Amniotic stem cell (primary cell): ENCODE measurements at places on chromosomes 1 and 21.

GRCh38 chr1:160058087-160058486 lies 11.9 kb downstream of the KCNJ10 start:
- DNase-seq = no peak

DNA sequence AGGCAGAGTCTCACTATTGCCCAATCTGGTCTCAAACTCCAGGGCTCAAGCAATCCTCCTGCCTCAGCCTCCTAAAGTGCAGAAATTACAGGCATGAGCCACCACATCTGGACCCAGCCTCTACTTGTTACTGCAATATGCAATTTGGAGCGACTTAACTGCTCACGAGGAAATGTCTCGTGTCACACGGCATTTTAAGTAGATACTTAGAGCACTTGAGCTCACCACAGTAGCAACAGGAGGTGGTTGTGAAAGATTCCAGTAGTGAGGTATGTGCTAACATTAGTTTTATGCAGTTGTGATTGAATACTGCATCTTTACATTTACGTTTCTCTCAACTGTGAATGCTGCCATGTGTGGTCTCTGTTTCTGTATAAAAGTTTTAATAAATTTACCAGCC lies 5.8 kb upstream of the NDUFV3 start:
- DNase-seq = no peak

- no peak for DNase-seq
Measured at GRCh38 chr1:201332616-201333335, 44.7 kb downstream of the TNNT2 start.

GRCh38 chr1:39103328-39104157 lies 77.4 kb downstream of the NDUFS5 start:
- no peak for DNase-seq

GRCh38 chr1:178682429-178682828 lies 42.6 kb upstream of the RALGPS2 start:
- no peak for DNase-seq

DNA sequence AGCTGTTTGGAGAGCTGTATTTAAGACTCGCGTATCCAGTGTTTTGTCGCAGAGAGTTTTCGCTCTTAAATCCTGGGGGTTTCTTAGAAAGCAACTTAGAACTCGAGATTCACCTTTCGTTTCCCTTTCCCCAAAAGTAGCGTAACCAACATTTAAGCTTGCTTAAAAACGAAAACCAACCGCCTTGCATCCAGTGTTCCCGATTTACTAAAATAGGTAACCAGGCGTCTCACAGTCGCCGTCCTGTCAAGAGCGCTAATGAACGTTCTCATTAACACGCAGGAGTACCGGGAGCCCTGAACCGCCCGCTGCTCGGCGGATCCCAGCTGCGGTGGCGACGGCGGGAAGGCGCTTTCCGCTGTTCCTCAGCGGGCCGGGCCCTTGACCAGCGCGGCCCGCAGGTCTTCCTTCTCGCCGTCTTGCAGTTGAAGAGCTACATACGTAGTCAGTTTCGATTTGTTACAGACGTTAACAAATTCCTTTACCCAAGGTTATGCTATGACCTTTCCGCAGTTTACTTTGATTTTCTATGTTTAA lies 1.9 kb downstream of the OLIG1 start:
- no peak for DNase-seq

DNA sequence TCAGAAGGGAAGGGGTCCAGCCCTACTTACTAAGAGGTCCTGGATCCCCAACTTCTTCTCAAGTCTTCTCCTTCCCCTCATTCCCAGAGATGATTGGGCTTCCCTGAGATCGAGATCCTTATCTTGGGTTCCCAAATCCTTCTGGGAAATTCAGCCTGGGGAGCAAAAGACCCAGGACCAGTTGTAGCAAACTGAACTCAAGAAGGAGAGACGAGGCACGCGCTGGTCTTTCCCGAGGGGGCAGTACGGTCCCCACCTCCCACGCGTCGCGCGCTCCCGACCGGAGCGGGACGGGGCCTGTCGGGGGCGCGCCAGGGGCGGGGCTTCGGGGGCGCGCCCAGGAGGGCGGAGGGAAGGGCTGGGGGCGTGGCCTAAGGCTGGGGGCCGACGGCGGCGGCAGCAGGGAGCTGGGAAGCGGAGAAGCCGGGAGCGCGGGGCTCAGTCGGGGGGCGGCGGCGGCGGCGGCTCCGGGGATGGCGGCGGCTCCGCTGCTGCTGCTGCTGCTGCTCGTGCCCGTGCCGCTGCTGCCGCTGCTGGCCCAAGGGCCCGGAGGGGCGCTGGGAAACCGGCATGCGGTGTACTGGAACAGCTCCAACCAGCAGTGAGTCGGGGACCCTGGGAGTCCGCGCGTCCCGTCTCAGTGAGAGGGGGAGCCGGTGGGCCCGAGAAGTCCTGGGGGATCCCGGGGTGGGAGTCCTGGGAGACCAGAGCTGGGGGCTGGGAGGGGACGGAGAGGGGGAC lies at the start of gene EFNA3:
Gene EFNA3 (plus strand): TSS at position 369 of the 741 bp plus-strand sequence. CDS start 105 bp downstream, at position 474.
- DNase-seq = no peak

DNA sequence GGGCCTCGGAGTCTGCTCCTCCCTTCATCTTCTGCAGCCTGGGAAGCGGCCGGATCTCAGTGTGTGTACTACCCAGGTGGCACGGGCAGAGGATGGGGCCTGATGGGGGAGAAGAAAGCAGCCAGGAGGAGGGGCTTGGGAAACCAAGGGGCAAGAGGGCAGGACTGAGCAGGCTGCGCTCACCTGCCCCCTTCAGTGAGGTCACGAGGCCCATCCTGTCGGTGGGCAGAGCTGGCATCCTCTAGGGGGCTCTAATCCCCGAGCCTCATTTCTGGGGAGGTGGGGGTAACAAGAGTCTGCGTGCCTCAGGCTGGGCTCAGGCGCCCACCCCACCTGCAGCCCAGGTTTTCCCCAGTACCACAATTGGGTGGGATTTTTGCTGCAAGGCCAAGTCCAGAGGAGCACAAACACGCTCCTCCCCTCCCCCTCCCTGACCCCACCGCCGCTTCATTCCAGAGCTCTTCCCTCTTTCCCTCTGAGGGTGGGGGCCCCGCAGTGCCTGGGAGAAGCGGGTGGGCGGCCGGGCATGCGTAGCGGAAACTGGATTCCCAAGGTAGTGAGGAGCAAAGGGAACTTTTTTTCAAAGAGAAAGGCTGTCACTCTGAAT lies 1.8 kb upstream of the WNT3A start:
- DNase-seq = no peak

- no peak for DNase-seq
Measured at GRCh38 chr1:190908691-190909090, 431.0 kb upstream of the BRINP3 start.

DNA sequence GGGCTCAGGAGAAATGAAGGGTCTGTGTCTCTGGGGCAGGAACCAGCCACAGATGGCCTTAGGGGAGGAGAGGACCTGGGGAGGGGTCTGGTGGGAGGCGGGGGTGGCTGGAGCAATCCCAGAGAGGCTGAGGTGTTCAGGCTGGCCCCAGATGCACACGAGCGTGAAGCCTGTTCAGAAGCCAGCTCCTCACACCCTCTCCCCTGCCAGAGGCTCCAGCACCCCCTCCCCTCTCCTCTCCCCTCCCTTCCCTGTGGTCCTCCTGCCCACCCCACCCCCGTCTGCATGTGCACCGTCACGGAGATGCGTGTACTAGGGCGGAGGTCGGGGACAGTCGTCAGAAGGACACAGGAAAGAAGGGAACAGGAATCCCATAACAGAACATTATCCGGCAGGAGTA lies 115.0 kb upstream of the COL6A1 start:
- DNase-seq = no peak

- DNase-seq = no peak
Measured at GRCh38 chr1:160025314-160025713, 6.5 kb downstream of the PIGM start.

- DNase-seq = peak; percentile 8
Measured at GRCh38 chr21:44304877-44305293, 5.0 kb downstream of the PFKL start.

DNA sequence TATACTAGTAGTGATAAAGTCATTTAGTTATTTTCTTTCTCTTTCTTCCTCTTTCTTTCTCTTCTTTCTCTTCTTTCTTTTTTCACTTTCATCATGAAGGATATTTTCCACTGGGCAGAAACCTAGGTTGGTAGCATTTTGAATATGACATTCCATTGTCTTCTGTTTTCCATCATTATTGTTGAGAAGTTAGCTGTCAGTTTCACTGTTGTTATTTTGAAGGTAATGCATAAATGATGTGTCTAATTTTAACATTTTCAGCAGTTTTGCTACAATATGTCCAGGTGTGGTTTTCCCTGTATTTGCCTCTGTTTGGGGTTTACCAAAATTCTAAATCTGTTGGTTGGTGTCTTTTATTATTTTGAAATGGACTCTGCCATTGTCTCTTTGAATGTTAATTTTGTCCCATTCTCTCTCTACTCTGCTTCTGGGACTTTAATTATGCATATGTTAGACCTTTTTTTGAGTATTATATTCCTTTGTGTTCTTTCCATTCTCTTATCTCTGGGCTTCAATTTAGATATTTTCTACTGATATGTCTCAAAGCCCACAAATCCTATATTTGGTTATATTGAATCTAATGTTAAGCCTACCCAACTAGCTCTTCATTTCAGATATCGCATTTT lies 96.7 kb downstream of the HFM1 start:
- DNase-seq = no peak

DNA sequence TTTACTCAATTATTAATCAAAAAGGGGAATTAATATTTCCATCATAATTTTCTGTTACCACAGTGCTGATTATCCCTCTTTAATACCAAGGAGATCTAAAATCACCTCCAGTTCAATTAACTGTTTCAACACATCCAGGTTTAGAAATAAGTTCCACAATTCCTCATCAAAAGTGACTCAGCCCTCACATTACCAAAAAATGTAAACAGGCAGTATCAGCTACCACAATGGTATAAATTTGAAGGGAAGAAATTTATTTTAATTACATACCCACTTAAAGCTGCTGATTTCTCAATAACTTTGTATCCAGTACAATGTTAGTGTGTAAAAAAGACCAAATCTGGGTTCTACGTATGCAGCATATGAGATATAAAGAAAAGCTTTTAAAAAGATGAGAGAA lies 51.9 kb downstream of the EIF4G3 start:
- no peak for DNase-seq

DNA sequence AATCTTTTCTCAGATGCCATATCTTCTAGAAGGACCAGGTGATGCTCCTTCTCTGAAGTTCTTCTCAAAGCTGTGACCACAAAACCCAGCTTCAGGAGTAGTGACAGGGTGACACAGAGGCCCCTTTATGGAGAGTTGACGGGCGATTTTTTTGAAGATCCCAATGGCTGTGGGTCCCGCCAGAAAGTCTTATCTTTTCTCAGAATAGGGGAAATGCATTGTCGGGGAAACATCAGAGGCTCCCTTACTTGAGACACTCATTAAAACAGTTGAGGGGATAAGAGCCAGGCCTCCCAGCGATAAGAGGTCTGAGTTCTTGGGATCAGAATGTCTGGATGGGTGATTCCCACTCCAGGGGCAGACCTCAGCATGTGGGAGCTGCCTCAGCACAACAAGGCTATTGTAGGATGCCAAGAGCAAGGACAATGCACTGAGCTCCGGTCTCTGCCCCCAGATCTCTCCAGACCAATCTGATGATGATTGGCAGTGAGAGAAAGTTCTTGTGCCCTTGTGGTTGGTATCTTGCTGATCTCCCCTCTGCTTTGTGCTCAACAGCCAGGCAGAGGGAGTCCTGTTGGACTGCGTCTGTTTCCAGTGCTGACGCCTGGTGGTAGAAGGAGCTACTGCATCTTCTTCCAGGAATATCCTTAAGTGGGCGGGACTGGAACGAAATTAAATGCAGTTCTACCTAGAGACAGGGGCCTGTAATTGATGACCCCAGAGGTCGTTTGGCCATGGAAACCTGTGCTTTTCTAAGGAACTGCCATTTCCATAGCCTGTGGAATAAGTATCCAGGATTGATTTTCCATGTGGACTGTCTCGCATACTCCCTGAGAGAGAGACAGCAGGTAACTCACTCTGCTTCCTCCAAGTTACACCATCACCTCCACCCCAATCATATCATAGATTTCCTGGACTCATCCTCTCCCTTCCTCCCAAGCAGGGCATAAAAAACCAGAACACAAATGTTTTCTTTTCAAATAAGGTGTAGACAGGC lies 6.8 kb upstream of the ACKR1 start:
- DNase-seq = peak; percentile 63

DNA sequence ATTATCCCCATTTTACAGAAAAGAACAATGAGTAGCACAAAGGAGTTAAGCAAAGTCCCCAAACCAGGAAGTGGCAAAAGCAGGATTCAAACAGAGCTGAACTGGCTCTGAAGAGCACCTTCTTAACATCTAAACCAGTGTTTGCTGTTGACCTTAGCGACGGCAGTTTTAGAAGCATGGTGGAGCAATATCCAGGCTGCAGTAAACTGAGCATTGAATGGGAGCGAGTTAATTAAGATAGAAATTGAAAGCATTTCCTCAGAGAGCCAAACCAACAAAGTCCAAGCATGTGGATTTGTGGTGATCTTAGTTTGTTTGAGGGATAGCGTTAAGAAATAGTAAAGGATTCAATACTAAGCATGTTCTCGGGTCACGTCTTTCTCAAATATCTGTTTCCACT lies 13.4 kb upstream of the ZNF281 start:
- DNase-seq = no peak
